ENCODE measurements at places on chromosomes 6 and 20.

GRCh38 chr20:16749573-16749972 is 1.4 kb downstream of the OTOR start:
- DNase-seq, result no peak

- no peak for DNase-seq
These were observed 41.8 kb downstream of the RPRD1B start for GRCh38 chr20:38075161-38075998.

DNA sequence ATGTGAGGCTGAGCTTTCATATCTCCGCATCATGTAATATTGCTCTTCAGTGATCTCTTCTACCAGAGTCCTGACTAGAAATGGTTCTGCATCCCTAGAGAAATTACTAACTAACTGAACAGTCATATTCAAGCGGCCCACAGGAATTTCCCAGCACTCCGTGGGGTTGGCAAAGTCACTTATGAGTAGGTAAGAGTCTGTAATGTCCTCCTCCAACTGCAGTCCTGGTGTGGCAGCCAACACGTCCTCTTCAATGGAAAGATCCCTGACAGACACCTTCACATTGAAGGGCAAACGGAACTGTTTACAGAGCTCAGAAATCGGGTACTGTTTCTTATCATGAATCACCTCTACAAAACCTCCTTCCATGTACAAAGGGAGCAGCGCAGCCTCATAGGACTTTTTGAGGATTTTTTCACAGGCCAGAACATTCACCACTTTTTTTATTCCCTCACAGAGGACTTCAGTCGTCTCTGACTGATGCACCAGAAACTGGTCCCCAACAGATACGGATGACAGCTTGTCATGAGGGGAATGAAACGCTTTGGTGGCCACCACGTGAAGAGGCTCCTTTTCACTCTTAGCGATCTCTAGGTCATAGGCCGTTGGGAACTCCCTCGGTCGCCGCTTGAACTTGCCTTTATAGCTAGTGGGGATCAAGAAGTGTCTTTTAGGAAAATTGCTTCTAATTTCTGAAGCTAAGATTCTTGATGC is 87.7 kb downstream of the THEMIS start:
- DNase-seq, result no peak

DNA sequence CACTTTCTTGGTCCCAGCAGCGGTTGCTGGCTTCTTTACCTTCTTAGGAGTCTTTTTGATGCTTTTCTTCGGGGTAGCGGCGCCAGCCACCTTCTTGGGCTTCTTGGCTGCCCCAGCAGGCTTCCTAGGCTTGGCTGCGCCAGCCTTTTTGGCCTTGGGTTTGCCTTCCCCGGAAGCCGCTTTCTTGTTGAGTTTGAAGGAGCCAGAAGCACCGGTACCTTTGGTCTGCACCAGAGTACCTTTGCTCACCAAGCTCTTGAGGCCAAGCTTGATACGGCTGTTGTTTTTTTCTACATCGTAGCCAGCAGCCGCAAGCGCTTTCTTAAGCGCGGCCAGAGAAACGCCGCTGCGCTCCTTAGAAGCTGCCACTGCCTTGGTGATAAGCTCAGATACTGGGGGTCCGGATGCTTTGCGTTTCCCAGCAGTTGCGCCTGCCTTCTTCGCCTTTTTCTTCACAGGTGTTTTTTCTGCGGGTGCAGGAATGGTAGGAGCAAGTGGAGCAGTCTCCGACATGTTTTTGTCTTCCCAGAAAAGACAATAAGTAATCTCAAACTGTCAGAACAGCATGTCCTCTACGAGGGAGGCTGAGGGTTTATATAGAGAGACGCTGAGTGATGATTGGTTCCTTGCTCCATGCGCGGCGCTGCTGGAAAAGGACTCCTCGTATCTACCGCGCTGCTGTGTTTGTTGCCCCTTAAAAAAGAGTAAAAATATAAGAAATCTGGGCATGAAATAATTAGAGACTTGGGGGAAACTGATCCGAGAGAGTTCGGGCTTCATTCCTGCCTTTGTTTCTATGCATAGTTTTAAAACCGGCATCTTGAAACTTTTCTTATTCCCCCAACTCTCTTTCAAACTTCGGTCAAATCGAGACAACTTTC is 130.3 kb upstream of the BTN3A2 start:
- DNase-seq, result no peak

GRCh38 chr6:33505548-33506370 is 51.4 kb downstream of the ZBTB9 start:
- no peak for DNase-seq

All from nucleus accumbens (tissue), 56 donors.